ENCODE measurements at places on chromosomes 12 and 14.

- no peak for DNase-seq
Measured at GRCh38 chr14:75292101-75292563, 13.5 kb downstream of the FOS start.

GRCh38 chr12:14853961-14854360, 10.6 kb upstream of the ART4 start:
- DNase-seq: no peak

- DNase-seq: no peak
Measured at GRCh38 chr14:68885226-68886108, 92.6 kb upstream of the ZFP36L1 start.

GRCh38 chr12:78778339-78778738, 86.2 kb upstream of the SYT1 start:
- no peak for DNase-seq

- DNase-seq: no peak
Measured at GRCh38 chr12:68772714-68773113, 26.7 kb downstream of the SLC35E3 start.

- DNase-seq: no peak
Measured at GRCh38 chr14:60618241-60618640, 31.0 kb downstream of the SIX1 start.

DNA sequence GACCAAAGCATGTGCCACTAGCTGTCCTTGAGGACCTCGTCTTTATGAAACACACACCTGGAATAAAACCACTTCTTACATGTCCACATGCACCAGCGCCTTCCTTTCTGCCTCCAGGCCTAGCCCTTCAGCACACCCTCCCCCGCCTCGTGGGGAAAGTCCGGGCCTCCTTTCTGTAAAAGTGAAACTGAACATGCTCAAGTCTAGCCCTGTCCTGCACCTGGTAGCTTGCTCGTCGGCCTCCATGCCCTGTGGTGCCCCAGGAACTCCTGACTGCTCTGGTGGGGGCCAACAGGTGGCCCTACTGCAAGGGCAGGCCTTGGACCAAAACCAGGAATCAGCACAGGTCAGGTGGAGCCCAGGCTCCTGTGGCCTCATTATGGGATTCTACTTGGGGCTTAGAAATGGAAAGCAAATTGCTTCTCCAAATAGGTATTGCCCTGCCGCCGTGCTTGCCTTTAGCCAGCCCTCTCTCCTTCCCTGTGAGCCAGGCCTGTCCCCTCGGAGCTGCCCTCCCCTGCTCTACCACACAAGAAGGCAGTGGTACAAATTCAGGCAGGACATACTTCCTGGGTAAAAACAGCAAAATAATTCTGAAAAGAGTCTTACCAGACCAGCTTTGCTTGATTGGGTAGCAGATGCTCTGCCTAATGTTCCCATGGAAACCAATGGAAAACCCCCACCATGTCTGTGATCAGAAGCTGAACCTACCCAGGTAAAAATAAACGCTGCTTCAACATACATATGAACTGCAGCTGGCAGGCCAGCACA, 43.5 kb downstream of the ERH start:
- DNase-seq: peak; percentile 53

GRCh38 chr12:75390156-75390898, 562 bp upstream of the GLIPR1L2 start:
- no peak for DNase-seq

- DNase-seq: peak; percentile 49
Measured at GRCh38 chr12:111785651-111786050, 18.9 kb downstream of the ALDH2 start.

GRCh38 chr12:12265571-12266388, 1.1 kb downstream of the LRP6 start:
- DNase-seq: no peak

GRCh38 chr14:58488550-58488949, 61.0 kb downstream of the KIAA0586 start:
- DNase-seq: peak; percentile 71

- no peak for DNase-seq
Measured at GRCh38 chr14:105917933-105918436, 391.6 kb downstream of the TMEM121 start.

DNA sequence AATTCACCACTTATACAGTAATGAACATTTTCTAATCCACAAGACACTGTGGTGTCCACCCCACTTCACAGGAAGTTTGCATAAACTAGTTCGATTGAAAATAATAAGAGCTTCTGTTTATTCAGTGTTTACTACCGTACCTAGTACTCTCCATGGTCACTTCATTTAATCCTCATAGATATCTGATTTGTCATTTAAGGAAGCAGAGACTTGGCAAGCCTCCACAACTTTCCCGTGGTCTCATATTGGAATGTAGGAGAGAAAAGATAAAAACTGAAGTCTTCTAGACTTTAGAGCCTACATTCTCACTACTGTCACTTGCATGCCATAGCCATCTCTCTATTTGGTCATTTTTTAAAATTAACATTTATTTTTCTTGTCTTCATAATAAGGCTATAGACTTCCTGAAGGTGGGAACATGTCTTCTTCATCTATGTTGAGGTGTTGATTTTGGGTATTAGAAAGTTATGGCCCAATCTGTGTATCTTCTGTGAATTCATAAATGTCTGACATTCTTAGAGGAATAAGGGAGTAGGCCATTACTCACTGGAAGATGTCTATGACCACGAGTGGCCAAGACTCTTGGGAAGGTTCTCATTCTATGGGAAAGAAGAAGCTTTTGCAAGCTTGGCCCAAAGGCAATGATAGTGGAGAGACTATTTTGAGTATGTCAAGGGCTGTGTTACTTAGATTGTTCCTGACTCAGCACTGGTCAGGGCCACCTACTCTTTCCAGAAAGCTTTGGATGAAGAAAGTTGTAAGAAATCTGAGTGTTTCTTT, 423.7 kb downstream of the LRIG3 start:
- no peak for DNase-seq

DNA sequence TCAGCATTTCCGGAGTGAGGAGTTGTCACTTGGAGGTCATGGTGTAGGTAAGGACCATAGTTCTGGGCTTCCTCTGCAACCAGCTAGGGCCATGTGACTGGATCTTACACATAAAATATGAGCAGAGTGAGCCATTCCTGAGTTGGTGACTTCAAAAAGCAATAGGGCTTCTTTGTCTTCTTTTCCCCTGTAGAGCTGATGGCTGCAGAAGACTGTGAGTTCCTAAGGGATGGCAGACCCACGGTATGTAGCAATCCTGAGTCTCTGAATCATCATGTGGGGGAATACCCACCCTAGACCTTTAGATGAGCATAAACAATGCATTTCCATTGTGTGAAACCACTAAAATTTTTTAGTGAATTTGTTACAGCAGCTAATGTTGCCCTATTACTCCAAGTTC, 151.1 kb upstream of the TBX3 start:
- peak; percentile 28 for DNase-seq

- no peak for DNase-seq
Measured at GRCh38 chr12:131370321-131370720, 340.6 kb upstream of the SFSWAP start.

DNA sequence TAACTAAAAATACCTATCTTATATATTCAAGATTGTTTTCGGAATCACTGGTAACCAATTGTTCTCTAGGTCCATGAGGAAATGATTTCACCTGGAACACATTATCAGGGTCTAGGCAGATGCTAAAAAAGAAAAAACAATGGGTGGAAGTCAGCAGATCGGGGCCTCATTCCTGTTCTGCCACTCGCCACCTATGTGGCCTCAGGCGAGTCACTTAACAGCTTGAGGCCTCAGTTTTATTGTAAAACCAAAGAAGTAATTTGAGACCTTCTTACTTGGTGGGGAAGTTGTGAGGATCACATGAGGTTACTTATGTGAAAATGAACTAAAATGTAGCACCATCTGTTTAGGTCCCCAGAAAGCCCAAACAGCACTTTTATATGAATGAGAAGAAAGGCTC, 6.2 kb upstream of the RNASE10 start:
- DNase-seq: no peak

GRCh38 chr14:95104911-95105310, 52.4 kb downstream of the DICER1 start:
- DNase-seq: no peak

DNA sequence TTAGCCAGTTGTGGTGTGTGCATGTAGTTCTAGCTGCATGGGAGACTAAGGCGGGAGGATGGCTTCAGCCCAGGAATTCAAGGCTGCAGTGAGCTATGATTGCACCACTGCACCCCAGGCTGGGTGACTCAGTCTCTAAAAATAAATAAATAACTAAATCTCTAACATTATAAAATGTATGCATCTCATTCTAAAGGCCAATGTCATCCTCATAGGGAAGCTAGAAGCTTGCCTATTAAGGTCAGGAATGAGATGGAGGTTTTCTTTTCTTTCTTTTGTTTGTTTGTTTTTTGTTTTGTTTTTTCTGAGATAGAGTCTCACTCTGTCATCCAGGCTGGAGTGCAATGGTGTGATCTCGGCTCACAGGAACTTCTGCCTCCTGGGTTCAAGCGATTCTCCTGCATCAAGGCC, 48.8 kb upstream of the PAPLN start:
- DNase-seq: peak; percentile 55

Data from suppressor macrophage treated with lipopolysaccharide for 1 hour (primary cell).